ENCODE measurements at places on chromosomes 3 and 15. TPM values are rescaled to one million over a fixed set of nuclear protein-coding genes. Genes with fewer than 3 reads are reported as not detected.

MCF2L2 gene
- total RNA-seq, result 0.68 TPM

IL12A gene
- 0.43 TPM for total RNA-seq

C3orf85 gene
- not detected for total RNA-seq

GOLIM4 gene
- 21.9 TPM for total RNA-seq

FEZF2 gene
- not detected for total RNA-seq

RBPMS2 gene
- total RNA-seq, result not detected

SLC28A1 gene
- not detected for total RNA-seq

PGBD4 gene
- total RNA-seq, result 2.4 TPM

CDAN1 gene
- total RNA-seq, result 9.2 TPM

ATP13A3 gene
- 201 TPM for total RNA-seq

WDR93 gene
- total RNA-seq, result not detected

UBAP1L gene
- 0.34 TPM for total RNA-seq

FMN1 gene
- total RNA-seq, result 0.34 TPM

LRRC34 gene
- 0.43 TPM for total RNA-seq

PPP1R14D gene
- not detected for total RNA-seq

ZPLD1 gene
- total RNA-seq, result 0.07 TPM

FOXB1 gene
- total RNA-seq, result not detected

THOC7 gene
- 52.5 TPM for total RNA-seq

CTXN2 gene
- not detected for total RNA-seq

SHC4 gene
- under 0.01 TPM for total RNA-seq

ALPK3 gene
- total RNA-seq, result under 0.01 TPM

CMTM8 gene
- 1.4 TPM for total RNA-seq

DPPA2 gene
- not detected for total RNA-seq

DVL3 gene
- 28.0 TPM for total RNA-seq

HGD gene
- 0.28 TPM for total RNA-seq

TMEM212 gene
- total RNA-seq, result not detected

LSAMP gene
- total RNA-seq, result not detected

OXNAD1 gene
- total RNA-seq, result 24.4 TPM

ESYT3 gene
- 0.64 TPM for total RNA-seq

COMMD2 gene
- total RNA-seq, result 29.7 TPM

C3orf62 gene
- total RNA-seq, result 4.8 TPM

FBXL2 gene
- total RNA-seq, result 20.6 TPM

RHO gene
- total RNA-seq, result not detected

GCSAM gene
- under 0.01 TPM for total RNA-seq

INSYN1 gene
- 1.7 TPM for total RNA-seq

EPHB3 gene
- 11.3 TPM for total RNA-seq

CHRFAM7A gene
- total RNA-seq, result 0.36 TPM

CYP8B1 gene
- not detected for total RNA-seq

AP2M1 gene
- total RNA-seq, result 294 TPM

LTF gene
- total RNA-seq, result under 0.01 TPM

HRH1 gene
- 5.1 TPM for total RNA-seq

BOC gene
- 0.34 TPM for total RNA-seq

CLDN18 gene
- not detected for total RNA-seq

SLC15A2 gene
- total RNA-seq, result 2.4 TPM

LRTM1 gene
- total RNA-seq, result not detected

DNAJA4 gene
- total RNA-seq, result 5.8 TPM

Measured in nasal cavity respiratory epithelium epithelial cell of viscerocranial mucosa (primary cell).